ENCODE measurements at places on chromosomes 3 and 15.

- no peak for DNase-seq
Observed at GRCh38 chr15:71281256-71281655, 166.0 kb downstream of the THSD4 start.

DNA sequence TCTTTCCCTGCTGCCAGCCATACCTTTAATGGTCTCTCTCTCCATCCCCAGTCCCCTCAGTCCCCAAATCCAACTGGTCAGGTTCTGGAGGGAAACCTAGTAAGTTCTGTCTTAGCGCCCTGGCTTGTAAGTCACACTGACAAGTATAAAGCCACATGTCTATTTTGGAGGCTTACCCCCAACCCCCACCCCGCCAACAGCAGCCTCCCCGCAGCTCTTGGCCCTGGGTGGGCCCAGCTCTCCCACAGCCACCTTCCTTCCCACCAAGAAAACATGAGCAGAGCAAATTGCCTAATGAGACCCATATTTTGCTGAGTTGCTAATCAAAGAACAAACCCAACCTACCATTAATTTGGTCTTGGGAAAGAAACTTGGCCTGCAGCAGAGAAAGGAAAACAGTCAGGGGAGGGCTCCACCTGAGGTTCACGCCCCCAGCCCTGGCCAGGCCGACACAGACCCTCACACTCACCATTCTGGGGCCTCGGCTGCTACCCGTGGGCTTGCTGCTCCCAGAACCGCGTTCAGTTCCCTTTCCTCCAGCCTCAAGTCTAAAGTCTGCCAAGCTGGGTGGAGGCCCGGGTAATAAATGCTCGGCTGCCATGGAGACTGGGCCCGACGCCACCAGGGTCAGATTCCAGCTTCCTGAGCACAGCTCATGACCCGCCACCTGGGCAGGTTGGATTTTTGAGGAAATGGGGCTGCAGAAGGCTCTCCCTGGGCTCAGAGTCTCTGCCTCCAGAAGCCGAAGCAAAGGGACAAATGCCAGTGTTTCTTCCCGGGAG, at the start of gene CALML4:
Gene CALML4 (minus strand): TSS at position 557 of the 782 bp plus-strand sequence. CDS start 85 bp downstream, at position 472.
- peak; percentile 69 for DNase-seq

DNA sequence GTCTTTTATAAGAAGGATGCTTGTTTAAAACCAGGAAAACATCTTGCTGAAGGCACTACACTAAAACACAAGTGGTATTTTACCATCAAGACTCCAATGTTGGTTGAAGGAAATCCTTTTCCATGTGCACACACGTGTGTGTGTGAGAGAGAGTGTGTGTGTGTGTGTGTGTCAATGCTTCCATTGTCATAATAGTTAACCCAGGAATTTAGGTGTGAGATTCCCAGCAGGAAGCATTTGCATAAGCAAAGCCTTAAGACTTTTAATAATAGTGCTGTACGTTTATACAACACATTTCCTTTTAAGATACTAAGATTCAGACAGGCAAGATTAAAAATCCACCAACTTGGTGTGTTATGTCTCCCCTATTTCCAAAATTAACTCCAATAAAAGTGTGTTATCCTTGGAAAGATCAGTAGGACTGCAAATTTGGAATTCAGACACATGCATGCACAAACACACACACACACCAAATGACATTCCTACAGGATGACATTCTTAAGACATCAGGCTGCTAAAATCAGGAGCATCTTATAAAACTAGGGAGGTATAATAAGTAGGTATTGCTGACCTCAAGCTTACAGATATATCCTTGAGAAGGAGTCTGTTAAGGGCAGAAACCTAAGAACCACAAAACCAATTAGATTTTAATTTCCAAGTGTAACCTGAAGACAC, 18.3 kb downstream of the LMCD1 start:
- DNase-seq: no peak

- DNase-seq: no peak
Observed at GRCh38 chr15:88707771-88708654, 69.2 kb downstream of the ISG20 start.

DNA sequence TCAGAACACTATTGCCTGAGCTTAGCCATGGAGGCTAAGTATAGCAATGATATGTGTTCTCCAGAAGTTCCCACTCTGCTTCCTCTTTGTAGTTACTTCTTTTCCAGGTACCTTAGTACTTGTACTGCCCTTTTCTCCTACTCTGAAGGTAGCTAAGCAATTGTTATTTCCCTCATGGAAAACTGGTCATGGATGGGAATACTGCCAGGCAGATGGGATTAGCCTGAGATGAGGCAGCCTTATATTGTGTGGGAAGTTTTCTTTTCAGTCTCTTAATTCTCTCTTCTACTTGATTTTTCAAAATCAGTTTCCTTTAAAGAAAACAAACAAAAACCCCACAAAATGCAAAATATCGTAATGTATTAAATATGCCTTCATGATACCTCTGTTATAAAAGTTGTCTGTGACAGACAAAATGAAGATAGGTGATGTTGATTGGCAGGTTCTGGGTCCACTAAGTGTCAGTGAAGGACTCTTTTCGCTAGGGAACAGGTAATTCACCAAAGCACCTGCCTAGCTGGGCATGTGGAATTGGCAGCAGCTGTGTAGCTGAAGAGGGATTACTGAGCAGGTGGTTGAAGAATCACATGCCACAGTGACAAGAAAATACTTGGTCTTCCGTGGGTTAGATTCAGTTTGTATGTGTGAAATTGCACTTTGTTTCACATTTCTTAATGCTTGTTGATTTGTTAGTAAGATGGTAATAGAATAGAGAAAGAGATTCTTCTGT, 4.1 kb downstream of the ZNF609 start:
- DNase-seq: peak; percentile 76

GRCh38 chr3:197951392-197951990, 1.5 kb downstream of the RPL35A start:
- no peak for DNase-seq

- no peak for DNase-seq
Observed at GRCh38 chr3:21234933-21235332, 516.1 kb downstream of the ZNF385D start.

GRCh38 chr3:123365450-123366143, 83.3 kb downstream of the ADCY5 start:
- DNase-seq: peak; percentile 43

GRCh38 chr3:174440253-174440701, 418.9 kb upstream of the NAALADL2 start:
- DNase-seq: peak; percentile 19

GRCh38 chr3:53154881-53155285, 6.1 kb upstream of the PRKCD start:
- DNase-seq: no peak

DNA sequence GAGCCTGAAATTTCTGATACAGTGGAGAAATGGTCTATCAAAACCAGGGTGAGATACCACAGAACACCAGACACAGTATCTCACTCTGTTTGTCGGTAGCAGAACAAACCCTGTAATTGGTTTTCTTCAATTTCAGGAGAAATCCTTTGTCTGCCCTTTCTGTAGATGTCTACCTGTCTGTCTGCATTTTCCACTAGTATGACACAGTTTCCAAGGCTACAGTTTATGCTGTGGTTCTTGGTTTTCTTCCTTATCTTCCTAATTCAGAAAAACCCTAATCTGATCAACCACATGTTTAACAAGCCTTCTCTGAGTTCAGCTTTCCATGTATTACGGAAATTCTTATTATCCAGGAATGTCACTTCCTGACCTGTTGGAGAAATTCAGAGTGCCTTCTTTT, 70.8 kb downstream of the SCN11A start:
- no peak for DNase-seq

- no peak for DNase-seq
Observed at GRCh38 chr3:72628065-72628464, 220.2 kb downstream of the SHQ1 start.

GRCh38 chr3:9255976-9256375, 6.5 kb upstream of the SRGAP3 start:
- DNase-seq: no peak

DNA sequence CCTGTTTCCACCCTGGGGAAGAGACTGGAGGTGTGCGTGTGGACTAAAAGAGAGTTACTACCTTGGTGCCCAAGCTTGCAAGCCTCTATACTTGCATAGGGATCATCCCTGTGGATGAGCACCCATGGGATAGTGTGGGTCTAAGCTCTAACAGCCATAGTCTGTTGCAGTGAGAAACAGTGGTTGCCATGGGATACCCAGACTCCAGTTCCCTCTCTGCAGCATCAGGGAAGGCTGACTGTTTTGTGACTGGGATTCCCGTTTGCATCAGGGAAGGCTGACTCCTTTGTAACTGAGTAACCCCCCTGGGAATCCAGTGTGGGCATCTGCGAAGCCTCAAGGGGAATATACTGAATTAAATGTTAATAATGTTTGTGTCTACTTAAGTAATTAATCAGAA, 196.1 kb downstream of the ZNF621 start:
- no peak for DNase-seq

DNA sequence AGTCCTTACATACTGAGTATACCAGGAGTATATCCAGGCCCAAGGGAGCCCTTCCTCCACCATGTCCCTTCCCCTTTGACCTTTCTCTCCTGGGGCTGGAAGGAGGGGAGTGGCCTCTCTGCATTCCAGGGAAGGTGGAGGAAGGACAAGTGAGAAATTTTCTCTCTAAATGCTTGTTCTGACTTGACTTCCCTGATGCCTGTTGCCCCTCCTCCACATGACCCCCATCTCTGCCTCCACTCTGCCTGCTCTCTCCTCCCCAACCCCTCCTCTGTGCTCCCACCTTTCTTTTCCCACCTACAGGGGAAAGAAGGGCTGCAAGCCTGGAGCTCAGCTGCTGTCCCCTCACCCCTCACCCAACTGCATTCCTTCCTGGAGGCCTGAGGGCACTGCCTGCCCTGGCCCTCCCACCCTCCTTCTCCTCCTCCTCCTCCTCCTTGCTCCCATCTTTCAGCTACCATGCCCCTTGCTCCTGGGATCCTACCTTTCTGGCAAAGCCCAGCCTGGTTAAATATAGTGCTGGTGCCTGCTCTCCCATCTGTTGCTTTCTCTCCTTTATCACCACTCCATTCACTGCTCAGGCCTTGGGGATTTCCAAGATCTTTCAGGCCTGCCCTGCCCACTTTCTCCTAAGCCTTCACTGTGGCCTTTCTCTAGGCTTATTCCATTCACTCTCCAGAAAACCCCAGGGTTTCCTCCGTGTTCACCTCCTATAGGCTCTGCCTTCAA, 8.5 kb upstream of the DAG1 start:
- DNase-seq: peak; percentile 34

GRCh38 chr3:72694398-72694797, 153.8 kb downstream of the SHQ1 start:
- DNase-seq: no peak

- DNase-seq: no peak
Observed at GRCh38 chr15:95834028-95834804, 496.3 kb upstream of the NR2F2 start.

GRCh38 chr15:39313467-39313866, 267.4 kb upstream of the THBS1 start:
- no peak for DNase-seq

- DNase-seq: no peak
Observed at GRCh38 chr15:88069561-88069960, 187.0 kb downstream of the NTRK3 start.

GRCh38 chr3:24810881-24811280, 316.2 kb upstream of the THRB start:
- no peak for DNase-seq

DNA sequence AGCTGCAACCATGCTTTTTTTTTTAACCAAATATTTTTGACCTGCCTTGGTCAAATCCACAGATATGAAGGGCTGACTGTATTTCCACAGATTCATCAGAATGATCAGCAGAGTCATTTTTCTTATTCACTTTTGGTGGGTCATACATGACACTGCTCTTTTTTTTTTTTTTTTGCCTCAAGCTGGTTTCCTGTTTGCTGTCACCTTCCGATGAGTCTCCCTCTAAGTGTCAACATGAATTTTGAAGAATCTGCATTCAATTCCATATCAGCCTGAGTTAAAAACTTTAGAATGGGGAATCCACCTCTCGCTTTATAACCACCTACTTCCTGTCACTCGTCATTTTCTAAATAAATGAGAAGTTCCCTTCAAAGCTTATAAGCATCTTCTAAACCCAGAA, 2.2 kb upstream of the SLC12A8 start:
- no peak for DNase-seq

GRCh38 chr3:183734750-183735494, 37.3 kb downstream of the YEATS2 start:
- peak; percentile 84 for DNase-seq

GRCh38 chr15:47717036-47717612, at the start of gene SEMA6D:
Gene SEMA6D, plus strand, starts transcription at chr15:47717505. Its CDS starts 42,294 bp downstream, at chr15:47759799.
- DNase-seq: peak; percentile 55

- no peak for DNase-seq
Observed at GRCh38 chr3:153547970-153548369, 385.9 kb downstream of the RAP2B start.

- DNase-seq: no peak
Observed at GRCh38 chr3:182117131-182117530, 405.4 kb downstream of the SOX2 start.
